NCI-H2081 treated with DMSO at 0.1 percent for 48 hours (cell line): ENCODE measurements at places on chromosomes 13 and 19.

DNA sequence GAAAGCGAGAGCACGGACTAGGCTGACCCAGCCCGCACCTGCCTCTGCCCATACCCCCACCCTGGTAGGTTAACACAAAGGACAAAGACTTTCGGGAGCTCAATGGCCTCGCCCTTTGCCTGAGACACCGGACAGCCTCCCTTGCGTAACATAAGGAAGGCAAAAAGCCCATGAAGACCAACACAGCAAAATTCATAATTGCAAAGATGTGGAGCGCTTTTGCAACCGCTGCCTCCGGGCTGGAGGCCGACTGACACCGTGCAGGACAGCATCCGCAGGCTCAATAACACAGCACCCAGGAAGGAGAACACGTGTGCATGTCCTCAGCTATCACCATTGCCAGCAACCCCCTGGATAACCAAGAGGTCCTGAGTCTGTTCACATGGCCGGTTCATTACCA, 15.4 kb downstream of the LILRA1 start:
- no peak for DNase-seq

DNA sequence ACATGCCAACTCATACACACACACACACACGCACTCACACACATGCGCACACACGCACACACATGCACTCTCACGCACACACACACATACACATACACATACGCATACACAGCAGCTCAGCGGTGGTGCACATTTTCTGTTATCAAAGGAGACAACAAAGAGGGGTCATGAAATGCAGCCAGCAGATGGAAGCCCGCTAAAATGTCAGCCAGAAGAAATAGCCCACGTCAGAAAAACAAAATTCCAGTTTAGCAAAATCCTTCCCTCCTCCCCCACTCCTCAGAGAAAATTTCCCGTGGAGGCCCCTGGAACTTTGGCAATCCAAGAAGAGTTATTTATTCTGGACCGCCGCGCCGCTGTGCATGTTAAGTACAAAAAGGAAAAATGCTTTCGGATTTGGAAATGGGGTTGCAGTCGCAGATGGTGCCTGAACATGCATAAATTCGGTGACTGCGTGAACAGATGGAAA, 114.6 kb upstream of the VSTM2B start:
- DNase-seq: no peak

DNA sequence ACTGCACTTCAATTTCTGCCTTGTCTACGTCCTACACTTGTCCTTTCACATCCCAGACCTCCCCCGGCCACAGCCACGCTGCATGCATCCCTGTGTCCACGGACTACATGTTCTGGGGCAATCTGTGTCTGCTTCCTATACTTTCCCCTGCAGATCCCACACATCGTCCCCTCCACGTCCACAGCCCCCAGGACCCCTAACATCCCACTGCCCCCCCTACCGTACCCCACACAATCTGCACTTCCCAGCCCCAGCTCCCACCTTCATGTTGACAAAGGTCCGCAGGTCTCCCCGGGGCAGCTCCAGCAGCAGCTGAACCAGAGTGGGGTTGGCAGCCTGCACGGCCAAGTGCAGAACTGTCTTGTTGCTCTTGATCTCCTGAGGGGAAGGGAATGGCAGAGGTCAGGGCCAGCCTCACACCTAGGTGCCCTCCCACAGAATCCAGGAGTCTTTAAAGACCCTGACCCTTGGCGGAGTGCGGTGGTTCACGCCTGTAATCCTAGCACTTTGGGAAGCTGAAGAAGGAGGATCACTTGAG, 10.2 kb downstream of the NFKBID start:
- DNase-seq: no peak

- DNase-seq: no peak
These were observed 27.4 kb downstream of the IL12RB1 start for GRCh38 chr19:18059297-18059696.

DNA sequence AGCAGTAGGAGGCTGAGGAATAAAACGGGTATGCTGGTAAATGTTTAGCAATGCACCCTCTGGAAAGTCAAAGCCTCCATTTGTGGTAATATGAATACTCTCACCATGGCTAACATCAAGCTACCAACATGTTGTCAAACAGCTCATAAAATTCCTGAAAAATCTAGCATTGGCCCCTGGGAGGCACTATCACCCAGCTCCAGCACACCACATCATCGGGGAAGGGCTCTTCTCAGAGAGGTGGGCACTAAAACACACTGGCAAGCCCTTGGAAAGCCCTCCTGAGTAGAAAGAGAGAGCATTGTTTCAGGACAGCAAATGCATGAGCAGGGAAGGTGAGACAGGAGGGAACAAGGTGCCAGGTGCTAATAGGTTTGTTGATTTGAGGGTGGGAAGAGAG, 53.9 kb upstream of the FLT1 start:
- no peak for DNase-seq

DNA sequence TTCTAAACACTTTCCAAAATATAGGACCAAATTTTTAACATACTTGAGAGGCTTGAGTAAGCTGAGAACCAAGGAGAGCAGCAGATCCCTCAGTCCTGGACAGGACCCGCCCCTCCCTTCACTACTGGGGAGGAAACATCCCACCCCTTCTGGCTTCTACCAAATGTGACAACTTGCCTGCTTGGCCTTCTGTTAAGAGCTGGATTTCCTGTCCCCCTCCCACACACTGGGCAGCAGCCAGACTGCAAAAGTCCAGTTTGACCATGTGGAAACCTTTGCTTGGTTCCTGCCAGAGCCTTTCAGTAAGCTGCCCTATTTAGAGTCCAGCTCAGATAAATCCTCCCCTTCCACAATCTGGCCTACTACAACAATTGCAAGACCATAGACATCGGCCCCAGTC, 84.3 kb downstream of the FGF14 start:
- no peak for DNase-seq
